ENCODE measurements at places on chromosomes 4 and X. TPM values are rescaled to one million over a fixed set of nuclear protein-coding genes. Genes with fewer than 3 reads are reported as not detected.

- no peak for DNase-seq
Measured at GRCh38 chr4:85725721-85726170, 250.8 kb downstream of the ARHGAP24 start.

- DNase-seq = no peak
Measured at GRCh38 chrX:151227627-151228026, 51.2 kb downstream of the GPR50 start.

DNA sequence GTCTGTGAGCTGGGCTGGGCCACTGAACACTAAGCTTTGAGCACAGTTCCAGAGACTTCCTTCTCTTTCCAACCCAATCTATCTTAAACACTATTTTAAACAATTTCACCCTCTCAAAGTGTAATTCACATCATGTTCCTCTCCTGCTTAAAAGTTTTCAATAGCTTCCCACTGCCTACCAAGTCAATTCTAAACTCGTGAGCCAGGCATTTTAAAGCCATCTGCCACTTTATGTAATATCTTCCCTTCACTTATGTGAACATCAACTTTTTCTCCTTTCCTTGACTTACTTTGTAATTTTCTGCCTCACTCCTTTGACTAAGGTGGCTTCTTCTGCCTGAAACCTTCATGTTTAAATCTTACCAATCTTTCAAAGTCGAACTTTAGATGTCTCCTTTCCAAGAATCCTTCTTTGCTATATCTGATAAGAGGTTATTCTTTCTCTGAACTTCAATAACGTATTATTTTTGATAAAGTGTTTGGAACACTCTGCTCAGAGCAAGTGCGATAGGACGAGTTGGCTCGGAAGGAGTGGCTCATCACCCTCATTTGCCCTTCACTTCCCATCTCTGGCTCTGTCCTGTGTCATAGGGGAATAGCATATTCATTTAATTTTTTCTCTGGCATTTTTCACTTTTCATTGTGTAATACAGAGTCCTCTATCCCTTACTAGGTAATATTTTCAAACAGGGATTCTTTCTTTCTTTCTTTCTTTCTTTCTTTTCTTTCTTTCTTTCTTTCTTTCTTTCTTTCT is 13.0 kb upstream of the SPARCL1 start:
- DNase-seq = no peak

DNA sequence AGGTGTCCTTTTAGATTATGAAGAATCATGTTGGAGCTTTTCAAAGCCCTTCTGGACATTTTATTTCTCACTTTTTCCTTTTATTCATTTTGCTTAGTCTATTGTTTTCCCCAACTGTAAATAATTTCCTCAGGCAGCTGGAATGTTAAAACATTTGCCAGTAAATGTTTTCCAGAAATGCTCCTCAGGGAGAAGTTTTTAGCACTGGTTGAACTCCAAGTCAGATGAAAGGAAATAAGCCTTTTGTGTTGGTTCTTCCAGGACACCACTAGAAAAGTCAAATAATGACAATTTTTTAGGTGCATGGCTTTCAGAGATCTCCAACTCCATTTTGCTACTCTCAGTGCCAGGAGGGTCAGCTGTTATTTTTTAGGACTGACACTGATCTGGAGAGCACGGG is 127.9 kb downstream of the IL13RA2 start:
- no peak for DNase-seq

- DNase-seq = no peak
Measured at GRCh38 chrX:130413415-130413814, 11.6 kb downstream of the RBMX2 start.

Gene SSX1
- 0.51 TPM for total RNA-seq

Measured in Caki2 (cell line).